ENCODE measurements at places on chromosomes 5 and 9.
A peak's percentile ranks its signal among the peaks of the same experiment; 100 is the strongest.

GRCh38 chr9:21432672-21433425 is 7.4 kb upstream of the IFNA1 start:
- peak; percentile 30 for DNase-seq

- no peak for DNase-seq
These were observed 19.1 kb upstream of the NEK6 start for GRCh38 chr9:124238546-124239140.

GRCh38 chr9:22840641-22841040 is 394.0 kb downstream of the DMRTA1 start:
- no peak for DNase-seq

- no peak for DNase-seq
These were observed 183.4 kb downstream of the TMC1 start for GRCh38 chr9:72704688-72705375.

GRCh38 chr9:27377811-27378456 is 81.0 kb upstream of the EQTN start:
- DNase-seq, result no peak

- no peak for DNase-seq
These were observed 21.8 kb downstream of the DMAC1 start for GRCh38 chr9:7777771-7778170.

DNA sequence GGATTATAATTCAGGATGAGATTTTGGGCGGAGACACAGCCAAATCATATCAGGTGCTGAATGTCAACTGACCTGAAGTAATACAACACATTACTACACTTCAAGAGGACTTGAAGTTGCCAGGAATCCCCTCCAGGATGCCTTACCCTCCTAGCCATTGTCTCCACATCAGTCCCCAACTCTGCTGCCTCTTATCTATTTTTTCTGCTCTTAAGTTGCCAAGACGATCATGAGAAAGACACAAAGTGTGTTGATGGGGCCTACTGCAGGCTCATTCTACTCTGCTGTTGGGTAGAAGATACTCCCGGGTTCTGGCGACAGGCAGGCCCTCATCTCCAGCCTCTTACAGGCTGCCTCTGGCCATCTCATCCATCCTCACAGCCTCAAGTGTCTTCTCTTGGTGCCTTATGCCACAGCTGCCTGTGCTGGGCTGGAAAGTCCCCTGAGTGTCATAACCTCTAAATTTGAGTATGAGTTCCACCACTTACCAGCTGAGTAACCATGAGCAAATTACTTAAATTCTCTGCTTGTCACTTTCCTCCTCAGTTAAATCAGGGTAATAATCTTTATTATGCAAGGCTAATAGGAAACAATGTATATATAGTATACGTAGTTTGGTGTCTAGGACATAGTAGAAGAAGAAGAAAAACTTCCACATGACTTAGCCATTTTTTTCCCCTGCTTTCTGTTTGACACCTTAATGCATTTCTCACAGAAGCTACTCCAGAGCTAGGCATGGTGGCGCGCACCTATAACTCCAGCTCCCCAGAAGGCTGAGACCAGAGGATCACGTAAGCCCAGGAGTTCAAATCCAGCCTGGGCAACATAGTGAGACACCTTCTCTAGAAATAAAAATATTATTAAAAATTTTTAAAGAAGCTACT is 73.0 kb upstream of the SNX2 start:
- DNase-seq, result no peak

- DNase-seq, result no peak
These were observed 76.7 kb upstream of the UNC5A start for GRCh38 chr5:176733406-176734262.

- DNase-seq, result no peak
These were observed 49.2 kb downstream of the EBF1 start for GRCh38 chr5:159050316-159051143.

GRCh38 chr5:111022301-111022700 is 49.2 kb upstream of the TSLP start:
- no peak for DNase-seq

GRCh38 chr5:1364211-1364610 is 19.3 kb upstream of the CLPTM1L start:
- no peak for DNase-seq

DNA sequence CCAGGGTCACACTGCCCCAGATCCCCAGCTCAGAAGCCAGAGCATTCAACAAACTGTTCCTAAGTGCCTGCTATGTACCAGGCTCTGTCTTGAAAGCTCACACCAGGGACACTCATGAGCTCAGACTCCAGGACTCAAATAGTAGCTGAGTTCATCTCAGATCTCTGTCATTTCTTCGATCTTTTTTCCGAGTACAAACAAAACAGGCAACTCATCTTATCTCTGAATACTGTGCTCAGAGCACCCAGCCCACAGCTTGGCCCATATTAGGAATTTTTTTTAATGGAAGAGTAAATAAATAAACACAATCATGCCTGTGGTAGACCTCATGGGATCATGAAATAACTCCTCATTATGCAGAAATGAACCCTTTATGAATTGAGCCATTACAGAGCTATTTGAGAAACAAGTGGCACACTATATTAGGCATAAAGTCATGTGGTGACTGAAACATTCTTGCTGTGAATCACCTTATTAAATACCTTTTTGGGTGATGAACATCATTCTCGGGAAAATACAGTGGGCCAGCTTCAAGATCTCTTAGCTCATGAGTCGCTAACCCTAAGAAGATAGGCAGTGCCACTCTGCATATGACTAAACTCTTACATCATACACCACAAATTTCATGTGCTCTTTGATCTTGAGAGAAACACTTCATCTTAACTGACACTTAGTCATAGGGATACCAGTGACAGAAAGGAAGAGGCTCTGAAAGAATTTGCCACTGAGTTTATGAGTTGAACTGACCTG is 9.9 kb downstream of the SH3RF2 start:
- DNase-seq, result no peak

DNA sequence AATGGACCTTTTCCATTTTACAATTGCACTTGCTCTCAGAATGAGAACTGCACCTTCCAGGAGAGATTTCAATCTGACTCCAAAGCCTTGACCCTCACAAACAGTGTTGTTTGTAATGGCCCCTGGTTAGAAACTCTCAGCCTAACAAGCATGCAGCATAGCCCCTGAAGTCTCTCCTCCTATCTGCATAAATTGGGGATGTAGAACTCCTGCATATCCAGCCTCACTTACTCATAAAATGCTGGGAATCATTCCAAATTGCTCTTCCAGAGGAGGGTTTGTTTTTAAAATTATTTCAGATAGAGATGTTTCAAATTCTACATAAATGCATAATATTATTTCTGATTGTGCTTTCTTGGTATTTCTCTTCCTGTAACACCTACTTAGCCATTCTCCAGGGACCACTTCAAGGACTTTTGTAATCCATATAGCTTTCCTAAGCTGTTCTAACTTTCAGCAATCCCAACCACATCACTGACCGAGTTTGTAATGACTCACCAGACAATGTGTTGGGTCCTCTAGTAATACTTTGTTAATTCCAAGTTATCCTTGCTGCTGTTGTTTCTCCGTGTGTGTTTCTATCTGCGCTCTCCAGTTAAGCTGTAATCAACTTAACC is 143.8 kb upstream of the CCDC152 start:
- no peak for DNase-seq

GRCh38 chr5:132055808-132056609 is 4.4 kb upstream of the IL3 start:
- DNase-seq, result no peak

GRCh38 chr9:126495411-126496180 is 118.1 kb upstream of the LMX1B start:
- no peak for DNase-seq

- no peak for DNase-seq
These were observed 52.6 kb upstream of the SH3PXD2B start for GRCh38 chr5:172506921-172507320.
